ENCODE measurements at places on chromosomes 5 and 9.

- no peak for DNase-seq
Observed at GRCh38 chr9:79480639-79481038, 91.1 kb upstream of the TLE4 start.

- no peak for DNase-seq
Observed at GRCh38 chr5:11072568-11072967, 311.5 kb upstream of the DAP start.

GRCh38 chr5:38540314-38540713 lies 16.1 kb downstream of the LIFR start:
- no peak for DNase-seq

GRCh38 chr5:73691302-73692080 lies 65.5 kb downstream of the ARHGEF28 start:
- no peak for DNase-seq

DNA sequence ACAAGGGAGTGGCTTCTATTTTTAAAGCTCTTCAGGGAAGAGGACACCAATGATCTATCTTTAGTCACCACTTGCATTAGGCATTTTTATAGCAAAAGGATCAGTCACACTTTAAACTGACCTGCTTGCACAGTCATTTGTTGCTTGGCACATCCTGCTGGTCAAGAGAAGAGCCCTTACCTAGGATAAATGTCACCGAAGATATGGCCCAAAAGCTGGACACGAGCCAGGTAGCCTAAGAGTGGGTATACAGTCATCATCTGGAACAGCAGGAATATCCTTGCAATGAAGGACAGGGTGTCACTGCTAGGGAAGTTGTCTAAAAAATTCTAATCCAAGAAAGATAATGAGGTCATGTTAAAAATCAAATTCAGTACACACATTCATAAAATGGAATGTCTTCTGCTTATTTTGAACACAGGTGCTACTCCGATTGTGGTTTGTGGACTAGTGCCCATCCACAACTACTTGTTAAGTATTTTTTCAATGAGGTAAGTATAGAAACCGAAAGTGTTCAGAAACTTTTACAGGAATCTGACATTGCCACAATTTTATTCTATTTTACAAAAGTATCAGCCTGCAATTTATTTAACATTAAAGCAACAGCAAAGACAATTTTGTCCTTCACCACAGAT lies 78.4 kb downstream of the SLC38A9 start:
- DNase-seq: no peak

GRCh38 chr9:19130436-19130835 lies 3.1 kb upstream of the PLIN2 start:
- DNase-seq: no peak

GRCh38 chr5:34490506-34491250 lies 165.4 kb upstream of the RAI14 start:
- DNase-seq: no peak

- no peak for DNase-seq
Observed at GRCh38 chr9:104776797-104777196, 12.9 kb downstream of the NIPSNAP3B start.

DNA sequence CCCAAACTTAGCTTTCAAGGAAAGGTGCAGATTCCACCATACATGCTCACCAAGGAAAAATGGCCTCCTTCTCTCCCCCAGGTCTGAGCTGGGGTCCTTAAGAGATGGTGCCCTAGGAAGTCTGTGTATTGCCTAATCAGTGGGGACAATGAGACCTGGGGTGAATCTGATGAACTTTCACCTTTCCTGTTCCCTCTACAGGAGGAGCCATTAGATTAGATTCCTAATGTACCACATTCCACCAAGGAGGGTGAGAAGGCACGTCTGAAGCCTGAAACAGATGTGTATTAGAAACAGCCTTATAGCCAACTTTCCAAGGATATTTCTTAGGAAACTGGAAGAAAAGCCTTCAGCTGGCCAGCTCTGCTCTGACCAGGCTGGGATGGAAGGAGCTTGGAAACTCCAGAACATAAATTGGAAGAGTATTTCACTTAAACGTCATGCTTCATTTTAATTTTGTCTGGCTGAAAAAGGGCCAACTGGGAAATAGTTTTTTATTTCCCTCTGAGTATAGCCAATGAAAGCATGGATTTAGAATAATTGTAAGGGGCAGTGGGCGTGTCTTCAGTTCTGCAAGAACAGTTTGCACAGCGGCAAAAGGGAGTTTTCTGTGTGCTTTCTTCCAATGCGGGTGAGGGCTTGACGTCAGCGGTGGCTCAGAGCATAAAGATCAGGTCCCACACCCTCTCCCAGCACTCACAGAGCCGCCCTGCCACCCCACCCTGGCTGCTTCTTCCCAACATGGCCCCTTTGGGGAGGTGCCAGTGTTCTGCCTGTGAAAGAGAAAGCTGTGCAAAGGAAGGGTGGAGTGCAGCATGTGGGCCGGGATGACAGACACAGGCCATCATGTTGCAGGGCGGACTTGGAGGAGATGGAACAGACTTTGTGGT lies 210.9 kb downstream of the ESM1 start:
- DNase-seq: no peak

DNA sequence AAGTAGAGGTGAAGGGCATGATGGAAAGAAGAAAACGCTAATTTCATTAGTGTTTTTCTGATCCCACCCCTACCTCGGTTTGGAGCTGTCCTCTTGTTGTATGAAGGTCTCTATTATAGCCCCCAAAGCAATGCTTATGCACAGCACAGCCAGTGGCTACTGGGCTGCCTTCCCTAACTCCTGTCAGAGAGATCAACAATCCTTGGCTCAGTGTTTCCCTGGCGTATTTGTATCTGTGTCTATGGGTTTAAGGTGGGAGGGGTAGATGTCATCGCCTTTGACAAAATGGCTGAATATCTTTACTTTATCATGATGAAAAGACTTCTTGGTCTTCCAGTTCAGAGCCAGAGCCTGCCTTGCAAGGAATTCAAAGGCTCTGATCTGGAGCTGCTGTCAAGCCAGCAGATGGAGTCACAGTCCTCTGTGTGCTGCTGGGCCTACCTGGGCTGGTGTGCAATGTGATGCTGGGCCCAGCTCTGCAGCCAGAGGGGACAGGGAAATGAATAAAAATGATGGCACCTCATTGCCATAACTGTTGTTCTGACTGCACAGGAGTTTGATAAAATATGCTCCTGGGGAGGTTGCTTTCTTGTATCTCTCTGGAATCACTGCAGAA lies 20.1 kb upstream of the HSPA9 start:
- no peak for DNase-seq

DNA sequence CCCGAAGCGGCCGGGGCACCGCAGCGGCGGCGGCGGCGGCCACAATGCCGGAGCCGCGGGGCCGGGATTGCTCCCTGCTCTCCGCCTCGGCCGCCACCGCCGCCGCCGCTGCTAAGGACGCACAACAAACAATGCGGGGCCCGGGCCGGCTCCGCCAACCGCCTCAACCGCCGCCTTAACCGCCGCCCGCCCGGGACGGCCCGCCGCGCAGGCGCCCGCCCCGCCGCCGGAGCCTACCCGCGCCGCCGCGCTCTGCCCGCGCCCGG lies 254 bp downstream of the STRBP start:
- no peak for DNase-seq

DNA sequence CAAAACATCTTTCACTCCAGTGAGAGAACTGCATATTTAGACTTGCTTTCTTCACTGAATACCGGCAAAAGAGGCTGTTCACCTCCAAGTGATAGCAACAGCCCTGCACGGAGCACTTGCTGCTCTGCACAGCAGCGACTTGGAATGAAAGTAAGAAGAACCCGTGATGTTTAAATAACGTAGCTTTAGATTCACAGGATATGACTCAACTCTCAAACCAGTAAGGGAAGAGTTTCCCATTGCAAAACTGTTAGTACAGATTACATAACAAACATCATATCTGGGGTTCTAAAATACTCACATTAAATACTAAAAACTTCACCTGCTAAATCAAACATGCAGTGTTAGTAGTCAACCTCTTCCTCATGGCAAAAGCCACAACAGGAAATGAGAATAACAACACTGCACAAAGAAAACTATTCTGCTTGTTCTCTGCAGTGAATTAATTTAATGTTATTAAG lies 203.4 kb downstream of the MCTP1 start:
- DNase-seq: peak; percentile 77

GRCh38 chr5:61575103-61575502 lies 243.0 kb downstream of the ZSWIM6 start:
- no peak for DNase-seq

GRCh38 chr5:102523541-102524175 lies 24.9 kb upstream of the SLCO6A1 start:
- DNase-seq: no peak

- no peak for DNase-seq
Observed at GRCh38 chr5:139763930-139764791, 31.4 kb upstream of the PSD2 start.

GRCh38 chr5:40648150-40648549 lies 31.6 kb upstream of the PTGER4 start:
- no peak for DNase-seq

DNA sequence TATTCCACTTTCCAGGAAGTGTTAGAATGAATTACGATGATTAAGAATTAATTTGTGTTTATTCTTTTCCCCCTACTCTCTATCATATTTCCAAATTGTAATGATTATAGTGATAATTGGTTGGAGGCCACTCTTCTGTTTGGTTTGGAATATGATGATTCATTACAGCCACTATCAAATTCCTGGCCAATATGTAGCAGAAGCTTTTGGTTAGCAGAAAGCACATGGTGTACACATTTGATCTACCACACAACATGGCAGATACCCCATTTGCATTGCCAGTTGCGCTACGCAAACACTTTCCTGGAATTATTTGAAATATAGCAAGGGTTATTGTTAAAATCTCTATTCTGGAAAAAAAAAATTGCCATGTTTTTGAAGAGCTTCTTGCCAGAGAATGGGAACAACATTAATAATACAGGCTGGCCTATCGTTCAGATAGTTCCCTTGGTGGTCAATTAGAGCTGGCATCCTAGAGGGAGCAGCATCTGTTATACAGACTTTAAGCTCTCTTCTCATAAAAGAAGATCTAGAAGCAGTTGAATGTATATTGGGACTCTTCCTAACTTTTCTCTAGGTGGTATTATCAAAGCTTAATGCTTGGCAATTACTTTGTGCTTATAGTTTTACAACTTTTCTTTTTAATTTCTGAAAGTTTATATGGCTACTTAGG lies 455.0 kb upstream of the ACTBL2 start:
- DNase-seq: no peak

GRCh38 chr5:173327084-173327947 lies 898 bp downstream of the STC2 start:
- DNase-seq: peak; percentile 51

- peak; percentile 53 for DNase-seq
Observed at GRCh38 chr9:131739133-131739958, 530 bp downstream of the RAPGEF1 start.

GRCh38 chr5:72498284-72498683 lies 8.9 kb downstream of the ZNF366 start:
- DNase-seq: no peak

DNA sequence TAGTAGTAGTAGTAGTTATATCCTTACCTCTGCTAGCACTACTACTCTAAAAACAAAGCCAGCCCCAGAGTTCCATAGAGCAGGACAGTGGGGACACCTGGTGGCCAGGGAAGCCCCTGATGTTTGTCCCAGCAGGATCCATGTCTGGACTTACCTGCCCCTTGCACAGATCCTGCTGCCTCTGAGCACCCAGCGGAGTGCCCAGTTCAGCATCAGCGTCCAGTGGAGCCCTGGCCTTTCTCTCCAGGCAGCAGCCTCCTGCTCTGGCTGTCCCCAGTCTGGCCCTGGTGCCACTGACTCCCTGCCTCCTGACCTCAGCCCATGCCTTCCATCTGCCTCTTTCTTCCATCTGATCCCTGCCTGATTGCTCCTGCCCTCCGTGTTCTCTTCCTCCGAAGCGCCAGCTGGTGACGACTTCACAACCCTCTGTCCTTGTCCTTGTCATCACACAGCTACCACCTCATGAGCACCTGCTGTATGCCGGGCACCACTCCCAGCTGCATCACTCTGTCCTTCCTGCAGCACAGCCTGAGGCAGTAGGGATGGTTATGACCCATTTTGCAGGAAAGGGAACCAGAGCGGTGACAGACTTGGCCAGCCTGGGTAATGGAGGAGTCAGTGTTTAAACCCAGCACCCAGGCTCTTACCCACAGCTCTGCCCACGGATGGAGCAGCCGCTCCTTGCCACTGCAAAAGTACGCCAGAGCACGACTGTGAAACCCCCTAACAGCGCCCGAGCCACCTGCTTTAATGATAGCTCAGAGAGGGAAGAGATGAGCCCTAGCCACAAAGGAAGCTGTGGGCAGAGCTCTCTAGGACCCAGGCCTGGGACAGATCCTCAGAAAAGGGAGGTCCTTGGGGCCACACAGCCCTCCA lies 11.5 kb downstream of the SARDH start:
- no peak for DNase-seq

DNA sequence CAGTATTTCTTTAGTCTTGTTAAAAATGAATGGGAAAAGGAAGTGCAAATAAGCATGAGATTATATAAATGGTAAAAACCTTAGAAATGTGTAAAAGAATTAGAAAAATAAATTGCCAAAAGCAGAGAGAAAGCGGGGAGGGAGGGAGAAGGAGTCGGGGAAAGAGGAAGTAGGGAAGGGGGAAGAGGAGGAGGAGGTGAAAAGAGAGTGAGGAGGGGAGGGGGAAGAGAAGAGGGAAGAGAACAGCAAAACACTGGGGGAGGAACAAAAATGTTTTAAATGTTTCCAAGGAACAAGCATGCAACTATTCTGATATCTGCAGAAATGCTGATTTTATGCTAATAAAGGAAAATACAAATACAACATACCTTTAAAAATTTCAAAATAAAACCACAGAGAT lies 317.5 kb downstream of the PIK3R1 start:
- DNase-seq: no peak

- DNase-seq: no peak
Observed at GRCh38 chr5:25362799-25363198, 718.0 kb upstream of the CDH10 start.

- DNase-seq: no peak
Observed at GRCh38 chr9:109249615-109250014, 71.2 kb downstream of the EPB41L4B start.

DNA sequence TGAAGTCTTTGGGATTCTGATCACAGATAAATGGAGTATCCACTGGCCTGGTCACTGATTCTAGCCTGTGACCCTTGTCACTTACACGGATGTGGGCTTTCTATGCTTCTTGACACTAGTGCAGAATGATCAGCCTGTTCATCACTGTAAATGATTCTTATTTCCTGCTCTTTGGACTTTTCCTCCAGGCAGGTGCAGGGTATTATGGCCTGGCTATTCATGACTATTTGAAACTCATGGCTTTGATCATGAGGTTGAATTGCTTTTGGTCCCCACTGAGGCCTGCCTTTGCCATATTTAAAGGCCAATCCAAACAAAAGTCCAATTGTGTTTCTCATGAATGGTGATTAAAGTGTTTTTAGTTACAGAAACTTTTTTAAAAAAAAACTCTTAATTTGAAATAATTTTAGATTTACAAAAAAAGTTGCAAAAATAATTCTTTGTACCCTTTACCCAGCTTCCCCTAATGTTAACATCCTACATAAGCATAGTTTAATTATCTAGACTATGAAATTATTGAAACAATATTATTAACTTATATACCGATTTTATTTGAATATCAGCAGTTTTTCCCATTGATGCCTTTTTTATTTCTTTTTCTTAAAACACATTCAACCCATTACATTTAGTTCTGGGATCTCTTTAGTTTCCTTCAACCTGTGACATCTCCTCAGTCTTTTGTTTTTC lies 68.1 kb downstream of the GALNT10 start:
- DNase-seq: no peak

All from T-helper 1 cell (primary cell).